K562 (cell line): ENCODE measurements at places on chromosomes 1 and 21.

DNA sequence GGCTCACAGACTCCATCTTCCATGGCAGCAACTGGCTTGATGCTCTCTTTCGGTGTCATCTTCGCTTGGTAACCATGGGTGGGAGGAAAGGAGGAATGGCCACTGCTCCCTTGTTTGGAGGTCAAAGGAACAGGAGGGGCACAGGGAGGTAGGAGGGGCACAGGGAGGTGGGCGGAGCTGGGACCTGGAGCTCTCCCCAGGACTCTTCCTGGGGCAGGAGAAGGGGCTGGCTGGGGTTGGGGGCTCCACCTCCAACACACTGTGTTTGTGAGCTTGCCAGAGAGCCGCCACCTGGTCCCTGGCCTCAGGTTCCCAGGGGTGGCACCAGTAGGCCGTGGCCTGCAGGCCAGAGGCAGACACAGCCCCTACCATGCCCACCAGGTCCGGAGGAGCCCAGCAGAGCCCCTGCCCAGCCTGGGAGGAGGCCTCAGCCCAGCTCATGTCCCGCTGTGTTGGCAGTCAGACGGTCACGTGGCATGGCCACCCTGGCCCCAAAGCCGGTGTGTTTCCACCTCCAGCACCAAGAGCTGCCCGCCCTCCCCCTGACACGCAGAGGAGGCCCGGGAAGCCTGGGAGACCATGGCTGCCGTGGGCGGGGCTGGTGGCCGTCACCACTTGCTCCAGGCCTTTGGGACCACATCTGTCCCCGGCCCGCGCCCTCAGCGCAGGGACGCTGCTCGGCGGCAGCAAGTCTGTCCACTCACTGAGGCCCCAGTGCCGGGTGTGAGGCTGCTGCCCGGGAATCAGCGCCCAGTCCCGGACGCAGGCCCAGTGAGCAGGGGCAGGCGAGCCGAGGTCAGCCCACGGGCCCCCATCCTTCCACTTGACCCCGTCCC is 73.9 kb downstream of the MORN1 start:
- H3K4me1 ChIP-seq, result peaks cover 87% of the 10 kb centered on the region
- no peaks in the 10 kb centered on the region for H3K36me3 ChIP-seq
- no peak overlapping the region for H3K27ac ChIP-seq
- DNase-seq, result peak; percentile 41

DNA sequence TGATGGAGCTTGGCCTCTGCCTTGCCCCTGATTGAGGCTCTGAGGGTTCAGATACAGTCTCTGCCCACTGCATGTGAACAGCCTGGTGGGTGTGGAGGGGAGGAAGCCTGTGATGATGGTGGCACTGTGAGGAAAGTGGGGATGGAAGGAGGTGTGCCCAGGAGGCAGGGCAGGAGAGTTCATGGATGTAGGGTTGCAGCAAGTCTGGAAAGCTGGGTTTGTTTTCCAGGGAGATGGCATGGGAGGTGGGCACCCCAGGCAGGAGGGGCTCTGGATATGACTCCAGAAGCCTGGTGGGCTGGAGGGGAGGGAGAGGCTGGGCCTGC is 63.2 kb downstream of the ADARB1 start:
- H3K27me3 ChIP-seq, result no peaks in the 10 kb centered on the region
- H3K27ac ChIP-seq, result no peak overlapping the region
- peaks cover 21% of the 10 kb centered on the region for H3K4me1 ChIP-seq
- no peak overlapping the region for H3K4me3 ChIP-seq
- no peaks in the 10 kb centered on the region for H3K36me3 ChIP-seq

- H3K4me3 ChIP-seq, result no peak overlapping the region
- no peak overlapping the region for H3K27ac ChIP-seq
- peak; percentile 80 for DNase-seq
- peaks cover 20% of the 10 kb centered on the region for H3K27me3 ChIP-seq
- peaks cover 7% of the 10 kb centered on the region; the same call in 2 of the 3 replicates for H3K4me1 ChIP-seq
- H3K36me3 ChIP-seq, result no peaks in the 10 kb centered on the region
Measured at GRCh38 chr1:151534662-151535278, 5.3 kb upstream of the TUFT1 start.

DNA sequence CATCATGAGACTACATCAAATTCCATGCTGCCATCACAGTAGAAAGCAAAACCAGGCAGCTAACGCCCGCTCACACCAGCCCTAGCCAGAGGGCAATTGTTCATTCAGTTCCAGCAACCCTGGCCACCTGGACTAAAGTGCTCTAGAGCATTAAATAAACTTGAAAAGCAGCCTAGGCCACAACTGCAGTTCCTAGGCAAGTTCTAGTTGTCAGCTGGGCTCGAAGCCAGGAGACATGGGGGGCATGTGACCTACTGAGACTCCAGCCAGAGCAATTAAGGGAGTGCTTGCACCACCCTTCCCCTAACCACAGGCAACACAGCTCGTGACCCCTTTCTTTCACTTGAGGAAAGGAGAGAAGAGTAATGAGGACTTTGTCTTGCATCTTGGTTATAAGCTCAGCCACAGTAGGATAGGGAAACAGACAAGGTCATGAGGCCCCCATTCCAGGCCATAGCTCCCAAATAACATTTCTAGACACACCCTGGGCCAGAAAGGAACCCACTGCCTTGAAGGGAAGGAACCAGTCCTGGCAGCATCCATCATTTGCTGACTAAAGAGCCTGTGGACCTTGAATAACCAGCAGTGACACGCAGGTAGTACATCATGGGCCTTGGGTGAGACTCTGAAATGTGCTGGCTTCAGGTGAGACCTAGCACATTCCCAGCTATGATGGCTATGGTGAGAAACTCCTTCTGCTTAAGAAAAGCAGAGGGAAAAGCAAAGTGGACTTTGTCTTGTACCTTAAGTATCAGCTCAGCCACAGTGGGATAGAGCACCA is 77.0 kb downstream of the ZZZ3 start:
- DNase-seq, result no peak
- no peak overlapping the region for H3K27ac ChIP-seq
- 0 out of 3 replicates have a peak, but pooled peaks cover 3% of the 10 kb centered on the region for H3K36me3 ChIP-seq
- H3K4me1 ChIP-seq, result peaks cover 6% of the 10 kb centered on the region
- H3K27me3 ChIP-seq, result no peaks in the 10 kb centered on the region
- H3K4me3 ChIP-seq, result no peak overlapping the region

- no peak overlapping the region for H3K27ac ChIP-seq
- H3K4me3 ChIP-seq, result no peak overlapping the region
- peaks cover 68% of the 10 kb centered on the region for H3K36me3 ChIP-seq
Measured at GRCh38 chr1:33005838-33006421, 30.8 kb downstream of the AK2 start.

DNA sequence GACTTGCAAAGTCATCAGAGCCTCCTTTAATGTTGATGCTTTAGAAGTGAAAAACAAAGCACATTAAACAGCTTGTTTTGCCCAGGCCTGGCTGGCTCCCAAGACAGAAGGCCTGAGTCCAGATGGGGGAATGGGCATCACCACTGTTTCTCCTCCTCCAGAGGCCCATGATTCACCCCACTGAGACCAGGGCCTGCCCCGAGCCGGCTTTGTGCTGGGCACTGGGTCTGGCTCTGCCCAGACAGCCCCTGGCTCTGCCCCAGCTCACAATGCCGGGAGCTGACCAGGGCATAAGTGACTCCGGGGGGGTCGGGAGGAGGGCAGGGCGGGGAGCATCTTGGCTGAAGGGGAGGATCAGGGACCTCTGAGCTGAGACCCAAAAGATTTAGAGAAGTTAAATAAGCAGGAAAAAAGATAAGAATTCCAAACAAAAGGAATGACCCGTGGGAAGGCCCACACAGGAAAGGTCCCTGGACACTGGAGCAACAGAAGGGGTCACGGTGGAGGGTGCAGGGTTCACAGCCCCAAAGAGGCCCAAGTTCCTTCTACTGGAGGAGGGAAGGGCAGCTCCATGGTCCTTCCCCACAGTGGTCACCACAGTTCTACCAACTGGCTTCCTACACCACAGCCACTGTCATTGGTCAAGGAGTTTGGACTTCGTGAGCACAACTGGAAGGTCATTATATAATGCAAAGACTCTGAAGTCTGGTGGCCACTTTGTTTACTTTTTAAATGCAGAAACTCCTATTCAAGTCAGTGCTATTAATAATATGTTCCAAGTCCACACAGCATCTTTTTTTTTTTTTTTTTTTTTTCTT is 5.5 kb downstream of the C2CD2 start:
- no peak overlapping the region for H3K4me3 ChIP-seq
- H3K27ac ChIP-seq, result no peak overlapping the region
- peaks cover 7% of the 10 kb centered on the region; the same call in 1 of the 3 replicates for H3K36me3 ChIP-seq
- DNase-seq, result no peak
- H3K4me1 ChIP-seq, result peaks cover 29% of the 10 kb centered on the region
- no peaks in the 10 kb centered on the region for H3K27me3 ChIP-seq

GRCh38 chr1:175073061-175073460 is 5.4 kb downstream of the TNN start:
- DNase-seq, result no peak
- H3K4me3 ChIP-seq, result no peak overlapping the region
- H3K27me3 ChIP-seq, result peaks cover 55% of the 10 kb centered on the region
- no peak overlapping the region for H3K27ac ChIP-seq
- no peaks in the 10 kb centered on the region for H3K4me1 ChIP-seq

GRCh38 chr1:66476774-66477173 is 57.2 kb upstream of the SGIP1 start:
- H3K4me3 ChIP-seq, result no peak overlapping the region
- no peaks in the 10 kb centered on the region for H3K36me3 ChIP-seq
- H3K4me1 ChIP-seq, result no peaks in the 10 kb centered on the region
- no peak for DNase-seq
- H3K27ac ChIP-seq, result no peak overlapping the region

DNA sequence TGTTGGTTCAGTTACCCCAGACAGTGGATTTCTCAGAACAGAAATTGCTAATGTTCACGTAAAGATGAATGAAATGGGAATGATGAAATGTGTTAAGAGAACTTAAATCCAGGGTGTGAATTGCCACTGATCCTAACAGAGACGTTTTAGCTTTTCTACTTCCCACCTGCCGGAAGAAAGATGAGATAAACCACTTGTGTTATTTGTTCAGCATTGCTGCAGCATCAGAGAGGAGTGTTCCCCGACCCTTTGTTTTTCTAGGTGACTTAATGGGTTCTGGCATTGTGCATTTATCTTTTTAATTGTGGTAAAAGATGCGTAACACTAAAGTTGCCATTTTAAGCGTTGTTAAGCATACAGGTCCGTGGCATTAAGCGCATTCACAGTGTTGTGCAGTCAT is 122.3 kb downstream of the GALNT2 start:
- H3K27me3 ChIP-seq, result no peaks in the 10 kb centered on the region
- DNase-seq, result no peak
- H3K4me1 ChIP-seq, result peaks cover 32% of the 10 kb centered on the region
- H3K36me3 ChIP-seq, result peaks cover 45% of the 10 kb centered on the region

GRCh38 chr1:171781176-171781875 is at the start of gene METTL13:
TSS of gene METTL13 (plus strand) at chr1:171781660. CDS start at chr1:171781968, 308 bp downstream.
- peaks cover 39% of the 10 kb centered on the region for H3K36me3 ChIP-seq
- peak; percentile 98 for DNase-seq

- H3K4me3 ChIP-seq, result no peak overlapping the region
- no peaks in the 10 kb centered on the region for H3K36me3 ChIP-seq
- H3K27ac ChIP-seq, result no peak overlapping the region
Measured at GRCh38 chr1:66439031-66439740, 94.8 kb upstream of the SGIP1 start.

DNA sequence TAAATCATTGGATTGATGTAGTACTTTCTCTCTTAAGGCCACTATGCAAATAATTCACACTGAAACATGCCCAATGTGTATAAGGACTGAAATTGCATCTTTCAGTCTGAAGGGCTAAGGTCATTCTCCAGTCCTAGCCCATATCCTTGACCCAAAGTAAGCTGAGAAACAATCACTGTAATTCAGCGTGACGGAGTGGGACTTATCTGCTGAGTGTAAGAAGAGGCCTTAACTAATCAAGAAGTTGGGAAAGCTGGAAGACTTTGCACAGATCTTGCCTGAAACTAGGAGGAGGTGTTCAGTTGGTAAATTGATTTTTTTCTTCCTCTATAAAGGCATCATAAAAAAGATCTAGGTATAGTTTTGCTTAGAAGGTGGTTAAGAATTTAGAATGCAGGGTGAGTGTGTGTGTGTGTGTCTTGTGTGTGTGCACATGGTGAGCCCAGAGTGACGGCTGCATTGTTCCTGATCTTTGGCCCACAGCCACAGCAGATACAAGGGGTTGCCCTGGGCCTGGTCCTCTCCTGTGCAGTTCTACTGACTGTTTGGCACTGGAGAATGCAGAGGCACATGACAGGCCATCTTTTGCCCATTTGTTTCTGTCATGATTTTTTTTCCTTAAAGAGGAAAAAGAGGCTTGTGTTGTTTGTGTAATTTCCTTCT is 13.3 kb upstream of the PPP2R5A start:
- H3K4me3 ChIP-seq, result no peak overlapping the region
- no peak overlapping the region for H3K27ac ChIP-seq
- no peaks in the 10 kb centered on the region for H3K27me3 ChIP-seq
- H3K36me3 ChIP-seq, result no peaks in the 10 kb centered on the region
- H3K4me1 ChIP-seq, result no peaks in the 10 kb centered on the region

DNA sequence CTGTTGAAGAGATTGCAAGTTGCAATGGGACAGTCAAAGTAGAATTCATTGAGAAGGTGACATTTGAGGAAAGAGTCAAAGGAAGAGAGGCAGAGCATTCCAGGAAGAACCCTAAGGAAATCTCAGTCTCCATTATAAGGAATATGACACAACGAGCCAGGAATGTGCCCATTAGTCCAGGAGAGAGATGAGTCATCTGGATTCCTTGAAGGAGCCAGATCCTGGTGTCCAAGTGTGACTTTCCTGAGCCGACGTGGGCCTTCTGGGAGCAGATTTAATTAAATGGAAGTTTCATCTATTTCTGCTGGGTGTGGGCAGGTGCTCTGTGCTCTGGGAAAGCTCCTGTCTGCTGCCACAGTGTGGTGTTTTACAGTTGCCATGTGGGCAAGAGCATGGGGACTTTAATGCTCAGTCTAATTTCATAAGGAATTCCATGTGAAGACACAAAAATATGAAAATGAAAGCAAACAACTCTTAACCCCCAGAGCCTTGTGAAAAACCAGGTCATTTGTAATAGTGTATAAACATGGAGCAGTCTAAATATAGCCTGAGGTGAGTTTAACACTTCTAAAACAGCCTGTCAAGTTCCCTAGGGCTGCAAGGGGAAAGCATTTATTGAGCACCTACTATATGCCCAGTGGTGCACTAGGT is 111.4 kb upstream of the ARTN start:
- no peak overlapping the region for H3K4me3 ChIP-seq
- H3K27ac ChIP-seq, result no peak overlapping the region
- H3K27me3 ChIP-seq, result no peaks in the 10 kb centered on the region
- no peak for DNase-seq
- peaks cover 7% of the 10 kb centered on the region; the same call in 1 of the 3 replicates for H3K36me3 ChIP-seq
- H3K4me1 ChIP-seq, result no peaks in the 10 kb centered on the region

DNA sequence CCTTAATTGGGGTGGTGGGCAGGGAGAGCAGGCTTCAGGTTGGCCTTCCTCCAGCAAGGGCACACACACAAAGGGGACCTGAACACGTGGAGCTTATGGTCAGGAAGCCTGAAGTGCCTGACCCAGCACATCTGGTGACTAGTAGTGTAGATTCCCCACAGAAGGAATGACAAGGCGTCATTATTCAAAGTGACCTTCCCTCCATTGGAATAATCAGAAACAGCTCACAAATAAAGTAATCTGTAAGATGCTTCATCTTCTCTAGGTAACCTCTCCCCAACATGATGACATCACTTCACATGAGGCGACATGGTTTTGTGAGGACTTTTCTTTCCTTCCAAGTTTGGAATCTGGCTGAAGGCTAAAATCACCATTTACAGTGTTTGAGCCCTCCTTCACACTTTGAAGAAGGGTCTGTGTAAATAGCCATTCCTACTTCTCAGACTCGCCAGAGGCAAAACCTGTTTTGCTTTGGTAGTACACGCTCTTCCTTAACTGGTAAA is 32.8 kb upstream of the ERG start:
- peaks cover 23% of the 10 kb centered on the region for H3K27me3 ChIP-seq
- H3K4me1 ChIP-seq, result no peaks in the 10 kb centered on the region
- no peak overlapping the region for H3K27ac ChIP-seq
- H3K36me3 ChIP-seq, result no peaks in the 10 kb centered on the region
